ENCODE measurements at places on chromosomes 4 and X.

DNA sequence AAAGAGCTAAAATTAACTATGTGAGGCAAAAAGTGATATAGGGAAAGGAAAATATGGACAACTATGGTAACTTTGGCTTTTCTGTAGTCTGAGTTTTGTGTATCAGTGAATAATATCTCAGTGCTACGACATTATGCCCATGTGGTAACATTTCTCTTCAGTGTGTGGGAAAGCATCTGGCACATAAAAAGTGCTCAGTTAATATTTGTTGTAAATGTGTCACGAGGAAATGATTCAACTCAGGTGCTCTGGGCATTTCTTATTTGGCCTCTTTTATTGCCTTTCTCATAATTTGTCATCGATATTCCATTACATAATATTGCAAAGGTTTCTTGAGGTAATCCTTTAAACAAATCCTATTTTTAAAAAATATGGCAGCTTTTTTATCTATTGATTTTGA lies 17.6 kb downstream of the OFD1 start:
- DNase-seq = no peak

DNA sequence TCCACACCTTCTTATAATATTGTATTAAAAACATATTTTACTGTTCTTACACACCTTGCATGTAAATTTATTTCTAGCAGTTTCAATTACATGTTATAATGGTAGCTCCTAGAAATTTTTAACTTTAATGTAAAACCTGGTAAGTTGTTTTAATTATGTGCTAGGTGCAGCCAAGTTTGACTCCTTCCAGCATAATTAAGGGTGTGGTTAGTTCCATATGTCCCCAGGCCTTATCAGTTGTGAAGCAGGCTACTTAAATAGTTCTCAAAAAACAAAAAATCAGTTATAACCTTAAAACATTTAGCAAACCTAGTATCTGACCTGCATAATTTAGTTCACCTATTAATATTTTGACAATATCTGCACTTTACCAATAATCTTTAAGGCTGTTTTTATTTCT lies 26.9 kb upstream of the PASD1 start:
- DNase-seq = no peak

DNA sequence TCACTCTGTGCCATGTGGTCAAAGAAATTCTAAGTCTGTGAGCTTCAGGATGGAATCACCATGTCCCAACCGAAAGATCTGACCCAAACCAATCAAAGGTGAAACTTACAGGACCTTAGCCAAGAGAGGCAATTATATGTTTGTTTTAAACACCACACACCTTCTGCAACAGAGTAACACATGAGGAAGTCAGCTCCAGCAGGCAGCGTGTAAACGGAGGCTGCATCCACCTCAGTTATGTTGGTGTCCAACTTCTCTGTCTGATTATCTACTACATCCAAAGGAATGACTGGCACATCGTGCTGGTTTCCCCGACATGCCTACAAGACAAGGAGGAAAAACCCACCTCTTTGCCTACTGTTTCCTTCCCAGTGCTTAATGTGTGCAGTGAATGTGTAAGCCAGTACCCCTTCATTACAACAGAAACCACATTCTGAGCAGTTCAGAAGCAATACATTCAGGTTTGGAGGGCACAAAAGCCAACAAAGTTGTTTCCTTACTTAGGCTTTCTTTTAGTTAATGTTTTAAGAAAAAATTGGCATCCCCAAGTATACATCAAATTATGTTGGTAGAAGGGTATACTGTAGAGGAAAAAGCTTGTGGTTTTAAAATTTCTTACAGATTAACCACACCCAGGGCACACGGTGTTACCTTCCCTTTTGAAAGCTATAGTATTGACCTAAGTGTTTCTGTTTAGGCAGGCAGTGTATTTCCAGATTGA lies 12.4 kb downstream of the CASP6 start:
- DNase-seq = no peak

DNA sequence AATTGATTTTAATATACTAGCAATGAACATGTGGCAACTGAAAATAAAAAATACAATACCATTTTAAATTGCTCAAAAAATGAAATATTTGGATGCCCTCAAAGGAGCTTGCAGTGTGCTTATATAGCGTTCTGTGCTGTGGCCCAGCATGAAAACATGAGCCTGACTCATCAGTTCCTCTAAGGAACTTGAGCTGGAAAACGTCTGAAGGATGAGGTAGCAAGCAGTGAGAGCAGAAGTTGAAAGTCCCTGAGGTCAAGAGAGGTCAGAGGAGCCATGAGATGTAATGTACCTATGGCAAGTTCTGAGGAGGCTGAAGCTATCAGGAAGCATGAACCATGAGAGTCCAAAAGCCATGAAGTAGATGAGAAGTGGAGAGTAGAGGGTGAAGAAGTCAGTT lies 59.7 kb downstream of the HMGB3 start:
- no peak for DNase-seq

- DNase-seq = no peak
Measured at GRCh38 chr4:7487502-7487901, 52.8 kb upstream of the PSAPL1 start.

DNA sequence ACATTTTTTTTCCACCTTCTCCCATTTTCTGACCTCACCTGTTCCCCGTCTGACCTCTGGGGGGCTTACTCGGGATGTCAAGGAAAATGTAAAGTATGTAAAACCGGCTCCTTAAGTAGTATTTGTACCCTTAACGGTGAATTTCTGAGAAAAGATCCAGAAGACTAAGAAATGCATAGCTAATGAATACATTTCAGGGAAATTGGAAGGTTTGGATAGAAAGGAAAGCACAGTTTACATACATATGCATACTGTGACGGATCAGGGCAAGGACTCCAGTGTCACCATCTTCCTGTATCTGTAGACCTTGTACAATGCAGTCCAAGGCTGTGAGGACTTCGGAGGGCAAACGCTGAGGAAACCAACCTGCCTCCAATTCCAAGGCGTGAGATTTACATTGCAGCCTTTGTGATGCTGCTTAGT lies 2185.9 kb upstream of the TENM3 start:
- no peak for DNase-seq

DNA sequence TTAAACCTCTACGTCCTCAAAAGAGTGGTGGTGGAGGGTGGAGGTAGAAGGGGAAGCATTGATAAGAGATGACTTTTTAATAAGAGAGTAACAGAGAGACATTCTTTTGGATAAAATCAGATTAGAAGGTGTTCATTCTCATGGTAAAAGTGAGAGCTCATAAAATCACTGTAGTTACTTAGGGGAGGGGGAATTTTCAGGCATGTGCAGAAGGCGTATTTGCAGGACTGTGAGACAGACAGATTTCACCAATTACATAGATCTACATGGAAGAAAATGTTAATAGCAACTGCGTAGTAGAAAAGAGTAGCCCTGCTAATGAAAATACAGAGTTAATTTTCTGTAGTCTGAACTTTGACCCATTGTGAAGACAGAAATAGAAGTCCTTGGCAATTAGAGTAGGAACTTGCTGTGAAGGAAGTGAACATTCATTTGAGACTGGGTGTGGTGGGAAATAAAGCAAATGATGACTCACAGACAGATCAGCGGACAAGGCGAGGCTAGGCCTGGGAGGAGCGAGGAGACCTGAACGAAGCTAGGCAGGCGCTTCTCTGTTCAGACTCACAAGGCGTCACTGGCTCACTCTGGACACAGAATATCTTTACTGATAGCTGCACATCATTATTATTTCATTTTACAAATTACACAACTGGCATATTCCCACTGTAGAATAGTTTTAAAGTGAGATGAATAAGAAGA lies 57.2 kb upstream of the FAM9C start:
- no peak for DNase-seq

DNA sequence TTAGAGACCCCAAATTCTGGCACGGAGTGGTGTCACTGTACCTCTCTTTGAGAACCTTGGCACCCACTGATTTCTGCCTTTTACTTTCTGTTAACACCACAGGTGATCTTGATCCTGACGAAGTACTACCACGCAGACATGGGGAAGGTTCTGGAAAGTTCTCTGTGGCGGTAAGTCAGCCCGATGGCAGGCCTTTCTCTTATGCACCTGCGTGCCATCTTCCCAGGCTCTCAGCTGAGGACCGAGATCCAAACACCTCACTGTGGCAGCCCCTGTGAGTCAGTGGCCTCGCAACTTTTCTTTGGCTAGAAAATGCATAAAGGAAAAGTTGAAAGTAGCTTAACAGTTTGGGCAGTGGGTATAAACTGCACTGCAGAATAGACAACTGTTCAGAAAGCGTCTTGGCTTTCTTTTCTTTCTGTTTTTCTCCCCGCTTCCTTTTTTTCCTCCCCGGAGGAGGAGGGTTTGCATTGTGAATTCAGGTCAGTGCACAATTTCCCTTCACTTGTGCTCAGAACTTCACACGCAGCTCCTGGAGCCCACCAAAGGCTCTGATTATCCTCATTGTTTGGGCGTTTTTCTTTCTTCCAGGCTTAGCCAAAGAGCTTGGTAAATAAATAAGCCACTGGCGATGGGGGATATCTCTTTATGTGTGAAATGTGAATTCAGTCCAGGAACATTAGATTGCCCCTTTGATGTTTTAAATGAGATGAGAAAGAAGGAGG lies 38.4 kb downstream of the PSAPL1 start:
- no peak for DNase-seq

- no peak for DNase-seq
Measured at GRCh38 chrX:31356275-31357212, 284.7 kb upstream of the FTHL17 start.

DNA sequence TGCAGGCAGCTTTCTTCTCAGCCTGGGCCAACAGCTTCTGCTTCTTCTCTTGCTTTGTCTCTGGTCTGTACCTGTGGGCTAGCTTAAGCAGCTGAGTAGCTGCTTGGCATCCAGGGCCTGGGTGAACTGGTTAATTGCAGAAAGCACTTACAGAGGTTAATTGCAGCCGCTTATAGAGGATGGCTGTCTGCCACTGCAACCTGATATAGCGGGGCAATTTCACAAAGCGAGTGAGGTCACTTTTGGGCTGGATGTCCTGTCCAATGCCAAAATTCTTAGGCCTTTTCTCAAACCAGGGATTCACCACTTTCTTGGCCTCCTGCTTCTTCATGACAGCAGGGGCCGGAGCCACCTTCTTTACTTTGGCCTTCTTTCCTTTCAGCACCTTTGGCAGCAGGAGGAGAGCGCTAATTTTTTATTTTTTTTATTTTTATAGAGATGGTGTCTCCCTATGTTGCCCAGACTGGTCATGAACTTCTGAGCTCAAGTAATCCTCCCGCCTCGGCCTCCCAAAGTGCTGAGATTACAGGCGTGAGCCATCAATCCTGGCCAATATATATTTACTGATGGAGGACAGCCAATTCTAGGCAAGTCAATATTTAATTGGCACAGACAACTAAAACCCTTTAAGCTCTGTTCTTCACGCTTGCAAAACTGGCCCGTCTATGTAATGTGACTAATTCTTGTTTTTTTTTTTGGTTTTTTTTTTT lies 61.0 kb downstream of the ENOPH1 start:
- DNase-seq = no peak

DNA sequence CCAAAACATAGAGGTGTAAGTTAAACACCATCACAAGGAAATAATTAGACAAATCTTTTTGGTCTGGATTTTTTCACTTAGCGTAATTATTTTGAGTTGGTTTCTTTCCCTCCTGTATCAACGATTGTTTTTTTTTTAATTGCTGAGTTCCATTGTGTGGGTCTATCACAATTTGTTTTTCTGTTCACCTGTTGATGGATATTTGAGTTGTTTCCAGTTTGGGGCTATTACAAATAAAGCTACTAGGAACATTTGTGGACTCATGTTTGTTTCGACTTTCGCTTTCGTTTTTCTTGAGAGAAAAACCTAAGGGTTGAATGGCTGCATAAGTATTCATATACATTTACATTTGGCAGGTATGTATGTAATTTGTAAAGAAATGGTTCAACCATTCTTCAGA lies 20.4 kb upstream of the FBXW7 start:
- DNase-seq = no peak

- no peak for DNase-seq
Measured at GRCh38 chr4:112290341-112290740, 4.6 kb upstream of the TIFA start.

GRCh38 chr4:164287173-164287572 lies 466.8 kb upstream of the SMIM31 start:
- no peak for DNase-seq

GRCh38 chrX:68424719-68425118 lies 8.6 kb downstream of the OPHN1 start:
- DNase-seq = no peak

GRCh38 chr4:108264693-108265092 lies 96.0 kb upstream of the LEF1 start:
- no peak for DNase-seq

- no peak for DNase-seq
Measured at GRCh38 chr4:80266253-80266901, at the start of gene FGF5. Gene FGF5, plus strand, starts transcription at chr4:80266664. Its CDS starts 161 bp downstream, at chr4:80266825.

- DNase-seq = no peak
Measured at GRCh38 chrX:12844319-12844718, 22.6 kb upstream of the TLR7 start.

DNA sequence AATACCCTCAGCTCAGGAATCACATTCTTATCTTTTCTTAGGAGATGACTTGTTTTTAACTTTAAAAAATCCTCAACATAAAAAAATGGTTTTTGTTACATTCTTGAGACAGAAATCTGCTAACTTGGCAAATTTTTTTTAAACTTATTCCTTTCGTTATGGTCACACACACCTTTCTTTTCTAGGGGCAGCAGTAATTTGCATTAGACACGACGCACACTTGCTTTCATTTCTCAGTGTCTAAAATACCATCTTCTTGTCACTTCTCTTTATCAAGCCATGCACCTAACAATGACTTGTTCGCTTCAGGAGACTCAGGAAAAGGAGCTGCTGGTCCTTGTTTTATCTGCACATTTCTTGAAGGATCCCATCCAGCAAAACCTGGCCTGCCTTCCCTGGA lies 112.6 kb upstream of the TBL1X start:
- DNase-seq = no peak

DNA sequence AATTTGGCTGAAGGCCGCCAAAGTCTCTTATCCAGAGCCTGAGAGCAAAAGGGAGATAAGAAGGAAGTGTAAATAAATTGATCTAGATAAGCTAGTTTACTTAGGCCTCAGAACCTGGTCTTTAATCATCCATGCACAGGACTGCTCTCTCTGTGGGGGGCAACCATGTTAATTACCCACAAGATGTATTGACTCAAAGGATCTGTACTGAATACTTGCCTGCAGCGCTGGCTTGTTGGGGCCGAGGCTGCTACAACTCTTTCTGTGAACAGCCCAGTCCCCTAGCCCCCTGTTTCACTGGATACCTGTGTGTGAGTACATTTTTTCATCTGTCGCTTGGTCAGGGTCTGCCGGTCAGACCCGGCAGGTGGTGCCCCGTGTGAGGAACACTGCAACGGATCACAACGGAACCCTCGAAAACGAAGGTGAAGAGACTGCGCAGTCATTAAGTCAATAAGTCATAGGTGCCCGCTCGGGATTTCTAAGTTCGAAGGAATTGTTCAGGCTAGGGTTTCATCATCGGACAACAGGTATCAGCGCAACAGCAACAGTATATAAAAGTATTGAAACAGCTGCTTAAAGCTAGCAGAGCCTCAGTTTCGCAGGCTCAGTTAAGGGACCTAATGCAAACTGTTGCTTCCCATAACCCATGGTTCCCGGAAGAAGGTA lies 8.3 kb downstream of the MAGEA11 start:
- DNase-seq = no peak

GRCh38 chrX:9539605-9540387 lies 74.9 kb downstream of the TBL1X start:
- no peak for DNase-seq

GRCh38 chr4:156685308-156685707 lies 286.3 kb downstream of the PDGFC start:
- no peak for DNase-seq

GRCh38 chr4:88573995-88574394 lies 18.3 kb upstream of the HERC3 start:
- no peak for DNase-seq
